GM23338 (cell line): ENCODE measurements at places on chromosomes 5 and 9. TPM values are rescaled to one million over a fixed set of nuclear protein-coding genes. Genes with fewer than 3 reads are reported as not detected.
A peak's percentile ranks its signal among the peaks of the same experiment; 100 is the strongest.

DNA sequence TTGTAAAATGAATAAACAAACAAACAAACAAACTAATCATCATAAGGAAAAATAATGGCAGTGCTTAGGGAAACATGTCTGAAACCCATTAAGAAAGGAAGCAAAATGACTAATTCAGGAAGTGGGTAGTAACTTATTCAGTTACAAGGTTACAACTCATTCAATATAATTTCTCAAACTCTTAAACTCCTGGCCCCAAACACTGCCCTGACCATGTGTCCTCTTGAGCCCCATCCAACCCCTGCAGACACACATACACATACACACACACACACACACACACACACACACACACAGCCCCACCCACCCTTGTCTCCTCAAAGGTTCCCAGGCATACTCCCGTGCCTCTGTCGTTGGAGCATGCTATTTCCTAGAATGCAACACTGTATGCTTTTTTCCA lies 193.9 kb downstream of the SEC61B start:
- H3K4me3 ChIP-seq = no peak overlapping the region
- H3K27me3 ChIP-seq = no peaks in the 10 kb centered on the region
- no peaks in the 10 kb centered on the region for H3K36me3 ChIP-seq
- no peak for DNase-seq

GRCh38 chr5:146888351-146888978 lies 9.9 kb upstream of the PPP2R2B start:
- H3K27ac ChIP-seq = no peak overlapping the region
- no peaks in the 10 kb centered on the region for H3K27me3 ChIP-seq
- no peaks in the 10 kb centered on the region for H3K36me3 ChIP-seq
- H3K4me3 ChIP-seq = no peak overlapping the region

DNA sequence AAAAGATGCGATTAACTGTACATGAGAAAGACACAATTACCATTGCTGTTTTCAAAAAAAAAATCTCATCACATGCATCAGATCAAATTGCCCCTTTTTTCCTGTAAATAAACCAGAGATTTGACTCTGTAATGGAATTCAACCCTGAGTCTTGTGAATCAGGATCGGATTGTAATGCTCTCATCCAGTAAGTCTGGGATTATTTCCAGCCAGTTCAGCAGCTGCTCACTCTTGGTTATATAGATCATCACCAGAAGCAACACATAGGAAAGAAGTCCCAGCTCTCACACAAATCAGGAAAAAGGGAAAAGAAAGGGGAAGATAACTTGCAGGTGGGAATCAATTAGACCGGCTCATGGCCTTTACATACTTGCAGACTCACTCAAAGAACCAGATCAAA lies 97.8 kb upstream of the SPOCK1 start:
- DNase-seq = no peak
- H3K36me3 ChIP-seq = no peaks in the 10 kb centered on the region
- no peak overlapping the region for H3K27ac ChIP-seq
- H3K4me3 ChIP-seq = no peak overlapping the region
- H3K4me1 ChIP-seq = no peaks in the 10 kb centered on the region
- no peaks in the 10 kb centered on the region for H3K27me3 ChIP-seq

DNA sequence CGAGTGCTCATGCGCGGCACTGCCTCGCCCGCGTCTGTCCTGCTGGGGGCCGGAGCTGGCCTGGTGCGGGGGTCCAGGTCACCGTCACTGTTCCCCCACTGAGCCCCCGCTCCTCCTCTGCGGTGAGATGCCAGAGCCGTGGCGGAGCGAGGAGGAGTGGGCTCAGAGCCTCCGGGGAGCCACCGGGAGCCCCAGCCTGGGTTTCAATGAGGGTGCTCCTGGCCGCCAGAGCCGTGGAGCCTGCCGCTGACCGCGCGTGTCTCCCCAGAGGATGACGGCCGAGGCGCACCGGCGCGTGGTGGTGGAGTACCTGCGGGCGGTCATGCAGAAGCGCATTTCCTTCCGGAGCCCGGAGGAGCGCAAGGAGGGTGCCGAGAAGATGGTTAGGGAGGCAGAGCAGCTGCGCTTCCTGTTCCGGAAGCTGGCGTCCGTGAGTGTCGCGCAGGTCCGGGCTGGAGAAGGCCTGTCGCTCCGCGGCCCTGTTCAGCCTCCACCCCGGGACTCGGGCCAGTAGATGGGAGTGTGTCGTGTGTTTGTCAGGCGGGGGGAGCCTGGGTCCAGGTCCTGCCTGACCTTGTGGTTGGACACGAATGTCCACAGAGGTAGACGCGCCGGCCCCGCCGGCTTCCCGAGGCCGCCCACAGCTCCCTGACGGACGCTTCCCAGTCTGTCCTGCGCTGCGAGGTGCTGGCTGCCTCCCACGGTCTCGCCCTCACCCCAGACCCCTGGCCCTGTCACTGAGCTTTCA lies 22.0 kb downstream of the EXOC3 start:
- no peak for DNase-seq
- H3K27ac ChIP-seq = no peak overlapping the region
- no peaks in the 10 kb centered on the region for H3K4me1 ChIP-seq
- peaks cover 20% of the 10 kb centered on the region; the same call in 1 of the 2 replicates for H3K36me3 ChIP-seq
- no peaks in the 10 kb centered on the region for H3K27me3 ChIP-seq

DNA sequence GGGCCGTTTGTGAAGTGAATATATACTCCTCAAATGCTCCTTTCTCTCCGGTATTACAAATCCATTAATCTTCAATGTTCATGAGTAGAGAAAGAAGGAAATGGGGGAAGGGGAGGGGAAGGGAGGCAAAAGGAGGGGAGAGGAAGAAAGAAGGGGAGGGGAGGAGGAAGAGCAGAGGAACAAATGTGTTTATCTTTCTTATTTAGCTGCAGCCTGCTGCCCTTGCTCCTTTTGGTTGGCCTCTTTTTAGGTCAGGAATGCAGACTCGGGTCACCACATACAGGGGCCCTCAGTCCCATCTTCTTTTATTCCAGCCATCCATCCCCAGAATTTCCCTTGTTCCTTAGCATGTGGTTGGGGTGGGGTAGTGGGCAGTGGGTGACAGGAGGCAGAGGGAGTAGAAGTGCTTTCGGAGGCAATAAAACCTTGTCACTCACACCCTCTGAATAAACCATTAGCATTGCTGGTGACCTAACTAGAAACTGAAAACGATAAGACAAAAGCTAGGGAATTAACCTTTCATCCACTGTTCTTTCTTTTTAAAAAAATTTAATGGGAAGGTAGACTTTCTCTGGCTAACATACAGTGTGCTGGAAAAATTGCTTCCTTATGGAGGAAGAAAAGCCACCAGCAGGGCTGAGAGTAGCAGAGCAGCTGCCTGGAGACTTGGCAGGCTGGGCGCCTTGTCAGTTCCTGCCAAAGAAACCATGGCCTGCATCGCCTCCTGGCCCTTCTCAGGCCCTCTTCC lies 16.8 kb upstream of the PRLR start:
- no peak for DNase-seq
- no peaks in the 10 kb centered on the region for H3K36me3 ChIP-seq
- H3K4me3 ChIP-seq = no peak overlapping the region
- H3K27me3 ChIP-seq = no peaks in the 10 kb centered on the region

DNA sequence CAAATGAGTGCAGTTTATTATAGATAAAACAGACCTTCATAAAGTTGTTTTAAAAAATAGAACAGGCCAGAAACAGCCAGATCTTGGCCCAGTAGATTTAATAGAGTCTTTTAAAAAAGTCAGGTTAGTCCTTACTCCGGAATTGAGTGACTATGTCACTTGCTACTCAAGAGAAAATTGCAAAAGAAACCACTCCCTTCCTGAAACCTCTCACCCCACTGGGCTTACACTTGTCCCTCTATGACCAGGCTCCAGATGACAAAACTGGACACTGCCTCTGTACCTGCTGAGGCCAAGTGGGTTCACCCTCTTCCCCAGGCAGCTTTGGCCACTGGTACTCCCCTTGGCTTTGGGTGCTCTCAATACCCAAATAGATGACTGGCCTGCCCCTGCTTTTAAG lies 357.2 kb upstream of the TRPC7 start:
- H3K4me3 ChIP-seq = no peak overlapping the region
- no peak overlapping the region for H3K27ac ChIP-seq
- H3K4me1 ChIP-seq = peaks cover 7% of the 10 kb centered on the region; the same call in 1 of the 2 replicates
- no peaks in the 10 kb centered on the region for H3K27me3 ChIP-seq

GRCh38 chr9:110526426-110526825 lies 53.1 kb downstream of the SVEP1 start:
- DNase-seq = no peak
- H3K36me3 ChIP-seq = no peaks in the 10 kb centered on the region
- no peak overlapping the region for H3K4me3 ChIP-seq
- H3K27me3 ChIP-seq = no peaks in the 10 kb centered on the region

DNA sequence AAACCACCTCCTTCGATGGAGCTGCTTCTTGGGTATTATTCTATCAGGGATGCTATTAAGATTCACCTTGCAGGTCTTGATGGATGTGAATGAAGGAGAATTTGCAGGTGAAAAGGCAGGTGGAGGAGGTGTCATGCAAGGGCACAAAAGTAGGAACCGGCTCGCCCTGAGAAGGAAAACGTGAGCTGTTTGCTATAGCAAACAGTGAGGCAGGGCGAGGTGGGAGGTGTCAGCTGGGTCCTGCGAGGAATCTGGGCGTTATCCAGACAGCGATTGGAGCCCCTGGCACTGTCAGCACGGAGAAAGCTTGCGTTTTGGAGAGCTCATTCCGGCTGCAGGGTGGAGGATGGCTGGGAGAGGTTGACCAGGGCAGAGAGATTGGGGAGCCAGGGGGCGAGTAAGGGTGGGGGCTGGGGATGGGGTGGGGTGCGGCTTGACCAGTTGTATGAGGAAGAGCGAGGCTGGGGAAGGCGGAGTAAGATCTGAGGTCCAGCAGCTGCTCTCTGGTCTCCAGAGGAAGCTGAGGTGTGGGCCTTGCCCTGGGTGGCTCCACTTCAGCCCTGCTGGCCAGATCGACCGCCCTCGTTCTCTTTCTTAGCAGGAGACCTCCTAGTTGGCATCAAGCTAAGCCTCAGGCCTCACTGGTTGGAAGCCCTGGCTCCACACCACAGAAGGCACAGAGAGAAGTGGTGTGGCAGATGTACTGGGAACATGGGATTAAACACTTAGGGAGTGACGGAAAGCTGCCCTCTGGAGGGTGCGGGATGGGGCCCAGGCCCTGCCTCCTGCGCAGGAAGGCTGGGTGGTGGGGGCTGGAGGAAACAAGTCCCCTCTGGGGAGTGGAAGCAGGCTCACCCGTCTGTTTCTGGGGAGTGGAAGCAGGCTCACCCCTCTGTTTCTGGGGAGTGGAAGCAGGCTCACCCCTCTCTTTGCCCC lies 54.7 kb upstream of the NEURL1B start:
- peak overlapping the region; percentile 28; the same call in 1 of the 2 replicates for H3K27ac ChIP-seq
- H3K4me1 ChIP-seq = peaks cover 22% of the 10 kb centered on the region
- DNase-seq = peak; percentile 87
- H3K27me3 ChIP-seq = no peaks in the 10 kb centered on the region
- peak overlapping the region; percentile 36; the same call in 1 of the 2 replicates for H3K4me3 ChIP-seq

- no peaks in the 10 kb centered on the region for H3K27me3 ChIP-seq
- H3K36me3 ChIP-seq = no peaks in the 10 kb centered on the region
- no peaks in the 10 kb centered on the region for H3K4me1 ChIP-seq
- H3K27ac ChIP-seq = no peak overlapping the region
Measured at GRCh38 chr9:22165144-22165543, 156.0 kb upstream of the CDKN2B start.

DNA sequence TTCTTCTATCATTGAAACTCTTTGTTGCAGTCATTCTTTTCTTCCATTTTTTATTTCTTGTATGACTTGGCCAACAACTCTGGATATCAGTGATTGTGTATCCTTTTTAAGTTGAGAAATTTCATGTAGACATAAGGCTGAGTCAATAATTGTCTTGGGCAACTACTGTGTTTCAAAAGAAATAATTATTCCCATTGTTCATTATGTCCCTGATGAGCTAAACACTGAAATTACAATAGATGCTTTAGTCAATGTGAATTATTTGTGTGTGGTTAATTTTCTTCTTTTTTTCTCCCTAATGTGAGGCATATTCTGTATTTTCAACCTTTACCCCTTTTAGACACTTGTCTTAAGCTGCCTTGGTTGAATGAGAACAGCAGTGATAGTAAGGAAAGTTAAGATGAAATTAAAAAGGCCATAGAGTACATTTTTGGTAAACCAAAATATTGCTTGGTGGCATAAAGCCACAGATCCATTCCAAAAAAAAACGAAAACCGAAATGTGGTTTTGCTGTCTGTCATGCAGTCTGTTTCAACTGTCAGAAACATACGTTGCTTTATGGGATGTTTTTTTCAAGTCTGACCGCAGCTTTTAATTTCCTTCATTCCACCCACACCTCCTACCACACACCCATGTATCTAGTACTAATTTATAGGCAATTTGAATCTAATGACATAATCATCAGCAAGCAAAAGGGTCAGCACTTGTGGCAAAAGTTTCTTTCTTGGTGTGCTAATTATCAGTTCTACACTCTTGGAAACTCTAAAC lies 21.1 kb downstream of the TLE4 start:
- H3K27me3 ChIP-seq = no peaks in the 10 kb centered on the region
- no peak overlapping the region for H3K27ac ChIP-seq
- no peaks in the 10 kb centered on the region for H3K36me3 ChIP-seq
- no peaks in the 10 kb centered on the region for H3K4me1 ChIP-seq
- no peak overlapping the region for H3K4me3 ChIP-seq

NEURL1B gene
- polyA plus RNA-seq = 1.9 and 2.1 TPM in 2 replicates

CCDC180 gene
- 1.7 and 3.9 TPM in 2 replicates for polyA plus RNA-seq

AQP3 gene
- polyA plus RNA-seq = 1.4 and 1.6 TPM in 2 replicates

GPR21 gene
- polyA plus RNA-seq = 0.24 TPM in 1 of 2 replicates, not detected in the other
